ENCODE measurements at places on chromosomes 11 and 22.

- DNase-seq, result no peak
Measured at GRCh38 chr11:120185706-120186455, 25.0 kb upstream of the OAF start.

- DNase-seq, result no peak
Measured at GRCh38 chr22:44816141-44816540, 63.8 kb downstream of the ARHGAP8 start.

- peak; percentile 54 for DNase-seq
Measured at GRCh38 chr22:28443526-28443876, 236.1 kb downstream of the TTC28 start.

DNA sequence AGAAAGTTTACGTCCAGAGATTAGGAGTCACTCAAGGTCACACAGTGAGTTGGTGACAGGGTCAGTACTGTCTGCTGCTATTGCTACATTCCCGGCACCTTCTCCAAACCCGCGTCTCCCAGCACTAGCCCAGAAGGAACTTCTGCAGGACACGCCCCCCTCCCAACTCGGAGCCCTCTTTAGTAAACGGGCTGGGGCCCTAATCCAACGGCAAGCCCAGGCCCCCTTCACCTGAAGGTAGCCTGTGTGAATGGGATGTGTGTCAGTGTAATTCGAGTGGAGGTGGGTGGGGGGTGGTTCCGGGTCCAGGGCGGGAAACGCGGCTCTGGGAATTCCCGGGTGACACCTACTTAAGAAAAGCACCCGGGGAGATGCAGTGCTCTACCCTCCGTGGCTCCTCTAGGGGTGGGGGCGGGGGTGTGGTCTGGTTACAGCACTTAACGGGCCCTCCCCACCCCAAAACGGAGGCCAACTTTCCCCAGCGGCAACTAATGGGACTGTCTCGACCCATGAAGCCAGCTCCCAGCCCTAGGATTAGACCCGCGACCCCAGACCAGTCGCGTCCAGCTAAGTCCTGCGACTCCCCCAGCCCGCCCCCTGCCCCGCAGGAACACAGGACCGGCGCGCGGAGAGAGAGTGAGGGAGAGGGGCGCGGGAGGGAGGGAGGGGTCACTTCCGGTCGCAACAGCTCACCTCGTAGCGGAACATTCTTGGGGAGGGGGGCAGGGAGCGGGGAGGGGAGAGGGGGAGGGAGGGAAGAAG lies 468 bp downstream of the PATL1 start:
- peak; percentile 26 for DNase-seq

GRCh38 chr11:130118165-130118564 lies 41.4 kb upstream of the ST14 start:
- DNase-seq, result no peak

DNA sequence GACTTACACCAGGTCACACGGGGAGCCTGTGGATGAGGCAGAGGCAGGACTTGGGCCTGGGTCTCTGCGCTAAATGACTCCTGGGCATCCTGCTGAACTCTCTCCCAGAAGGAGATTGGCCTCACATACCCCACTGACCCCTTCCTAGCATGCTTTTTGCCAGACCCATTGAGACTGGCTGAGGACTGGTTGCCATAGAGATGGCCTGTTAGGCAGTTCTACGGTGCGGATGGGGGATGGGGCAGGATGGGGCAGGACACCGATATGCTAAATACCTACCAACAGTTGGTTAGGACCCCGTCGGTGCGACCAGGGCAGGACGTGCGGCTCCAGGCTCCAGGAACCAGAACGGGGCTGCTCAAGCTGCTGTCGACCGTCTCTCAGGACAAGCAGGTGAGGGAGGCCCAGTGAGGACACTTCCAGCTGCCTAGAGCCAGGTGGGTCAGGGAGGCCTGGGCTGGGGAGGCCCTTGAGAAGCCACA lies at the start of gene TSGA10IP:
TSS of gene TSGA10IP (plus strand) at position 51 of the 482 bp plus-strand sequence. CDS start at position 247, 196 bp downstream.
- no peak for DNase-seq

DNA sequence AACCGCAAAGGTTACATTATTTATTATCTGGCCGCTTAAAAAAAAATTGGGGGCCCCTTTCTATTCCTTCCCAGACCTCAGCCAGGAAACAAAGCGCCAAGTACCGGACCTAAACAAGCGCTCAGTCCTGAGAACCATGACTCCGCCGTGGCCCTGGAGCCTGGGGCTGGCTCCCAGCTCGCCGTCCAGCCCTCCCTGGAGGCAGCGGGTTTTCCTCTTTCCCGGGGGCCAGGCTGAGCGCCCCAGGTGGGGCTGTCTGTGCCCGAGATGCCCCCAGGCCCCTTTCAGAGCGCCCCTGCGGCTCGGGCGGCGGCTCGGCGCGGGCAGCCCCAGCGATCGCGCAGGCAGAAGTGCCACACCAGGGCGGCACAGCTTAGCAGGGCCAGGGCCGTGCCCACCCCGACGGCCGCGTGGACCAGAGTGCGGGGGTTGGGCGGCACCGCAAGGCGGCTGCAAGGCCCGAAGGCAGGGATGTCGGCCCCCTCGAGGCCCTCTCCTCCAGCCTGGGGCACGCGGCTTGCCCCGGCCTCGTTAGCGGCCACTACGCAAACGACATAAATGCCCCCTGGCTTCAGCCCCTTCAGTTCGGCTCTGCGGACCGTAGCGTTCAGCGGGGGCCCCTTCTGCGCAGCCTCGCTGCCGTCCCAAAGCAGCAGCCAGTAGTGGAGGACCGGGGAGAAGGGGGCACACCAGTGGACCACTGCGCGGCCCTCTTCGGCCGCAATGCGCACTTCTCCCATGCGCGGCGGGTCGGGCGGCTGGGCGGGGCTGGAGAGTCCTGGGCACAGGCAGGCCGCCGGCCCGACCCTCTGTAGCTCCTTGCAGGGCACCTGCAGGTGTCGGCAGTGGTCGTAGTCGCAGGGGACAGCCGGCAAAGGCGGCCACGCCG lies 1.6 kb downstream of the LRRN4CL start:
- DNase-seq, result no peak
